ENCODE measurements at places on chromosomes 2 and 18.
A peak's percentile ranks its signal among the peaks of the same experiment; 100 is the strongest.

GRCh38 chr18:21714474-21714873, 9.9 kb upstream of the ABHD3 start:
- no peak for DNase-seq

GRCh38 chr2:118047380-118047826, 33.5 kb upstream of the CCDC93 start:
- DNase-seq: no peak

DNA sequence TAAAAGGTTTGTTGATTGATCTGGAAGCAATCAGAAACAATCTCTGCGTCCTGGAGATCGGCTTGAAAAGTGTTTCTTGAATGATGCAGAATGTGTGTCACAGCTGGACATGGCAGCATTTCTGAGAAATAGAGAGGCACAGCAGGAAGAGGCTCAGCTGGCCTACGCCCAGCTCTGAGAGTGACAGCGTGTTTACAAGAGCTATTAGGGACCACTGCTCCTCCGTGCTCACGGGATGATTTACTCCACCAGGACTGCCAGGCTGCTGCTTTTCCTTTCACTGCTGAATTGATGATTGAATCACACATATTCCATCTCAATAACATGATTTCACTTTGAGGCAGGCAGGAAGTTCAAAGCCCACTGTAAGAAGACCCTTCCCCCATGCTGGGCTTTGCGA, 62.8 kb downstream of the GALNT14 start:
- DNase-seq: peak; percentile 9

- DNase-seq: no peak
Measured at GRCh38 chr2:38268691-38269327, 108.3 kb downstream of the ATL2 start.

DNA sequence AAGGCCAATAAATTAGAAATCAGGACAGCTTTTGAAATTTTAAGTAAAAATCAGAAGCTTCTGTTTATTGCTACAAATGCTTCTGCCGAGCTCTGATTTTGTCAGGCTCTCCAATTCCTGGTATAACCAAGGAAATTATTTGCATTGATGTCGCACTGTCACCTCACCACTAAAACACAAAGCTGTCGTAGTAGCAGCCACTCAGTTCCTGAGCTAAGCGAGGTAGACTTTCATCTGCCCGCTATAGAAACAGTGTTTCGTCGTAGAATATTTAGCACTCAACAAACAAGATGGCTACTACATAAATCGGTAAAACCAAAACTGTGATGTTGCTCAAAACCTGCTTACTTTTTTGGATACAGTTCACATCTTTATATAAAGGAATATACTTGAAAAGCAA, 141.3 kb upstream of the FOSL2 start:
- no peak for DNase-seq

DNA sequence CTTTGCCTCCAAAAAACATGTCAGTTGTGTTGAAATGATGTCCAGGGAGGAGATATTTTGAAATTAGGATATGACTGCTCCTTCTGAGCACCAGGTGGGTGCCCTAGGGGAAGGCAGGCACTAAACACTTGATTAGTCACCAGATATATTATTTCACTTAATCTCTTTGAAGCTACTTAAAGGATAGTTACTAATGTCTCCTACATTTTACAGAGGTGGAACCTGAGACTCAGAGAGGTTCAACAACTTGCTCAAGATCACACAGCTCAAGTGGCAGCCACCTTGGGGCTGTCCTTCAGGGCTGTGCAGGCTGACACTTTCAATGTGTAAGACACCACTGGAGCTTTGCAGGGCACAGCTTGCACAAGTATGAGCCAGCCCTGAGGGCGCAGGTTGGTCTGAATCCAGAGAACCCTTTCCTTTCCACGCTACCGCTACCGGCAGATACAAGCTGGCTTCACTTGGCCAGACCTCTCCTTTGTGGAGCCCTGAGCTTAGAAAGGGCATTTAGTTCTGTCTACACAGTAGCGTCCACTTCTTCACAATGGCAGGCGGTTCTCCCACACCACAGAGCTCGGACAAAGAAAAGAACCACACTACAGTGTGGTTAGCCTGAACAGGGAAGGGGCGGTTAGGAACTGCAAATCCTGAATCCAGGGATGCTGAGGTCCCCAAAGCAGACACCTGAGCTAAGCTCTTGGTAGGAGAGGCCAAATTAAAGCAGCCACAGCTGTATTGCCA, 16.4 kb downstream of the ALPK2 start:
- DNase-seq: no peak

- no peak for DNase-seq
Measured at GRCh38 chr2:174781996-174782395, 17.7 kb upstream of the CHRNA1 start.

GRCh38 chr2:234483568-234484251, 13.2 kb downstream of the ARL4C start:
- no peak for DNase-seq

GRCh38 chr2:239957681-239958472, 67.3 kb downstream of the NDUFA10 start:
- no peak for DNase-seq

DNA sequence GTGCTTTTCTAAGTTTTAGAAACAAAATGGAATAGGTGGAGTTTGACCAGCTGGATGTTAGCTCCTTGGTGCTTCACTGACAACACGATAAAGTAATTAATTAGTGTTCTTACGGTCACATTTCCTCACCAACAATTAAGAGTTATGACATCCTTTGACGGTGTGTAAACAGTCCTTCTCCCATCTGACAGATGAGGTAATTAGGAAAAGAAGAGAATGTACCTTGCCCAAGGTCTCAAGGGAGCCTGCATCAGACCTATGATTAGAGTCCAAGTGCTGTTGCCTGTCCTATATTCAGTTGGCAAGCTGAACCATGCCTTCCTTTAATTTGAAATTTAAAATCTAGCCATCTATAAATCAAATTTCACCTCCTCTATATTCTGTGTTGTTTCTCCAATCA, 48.3 kb upstream of the STK17B start:
- no peak for DNase-seq

DNA sequence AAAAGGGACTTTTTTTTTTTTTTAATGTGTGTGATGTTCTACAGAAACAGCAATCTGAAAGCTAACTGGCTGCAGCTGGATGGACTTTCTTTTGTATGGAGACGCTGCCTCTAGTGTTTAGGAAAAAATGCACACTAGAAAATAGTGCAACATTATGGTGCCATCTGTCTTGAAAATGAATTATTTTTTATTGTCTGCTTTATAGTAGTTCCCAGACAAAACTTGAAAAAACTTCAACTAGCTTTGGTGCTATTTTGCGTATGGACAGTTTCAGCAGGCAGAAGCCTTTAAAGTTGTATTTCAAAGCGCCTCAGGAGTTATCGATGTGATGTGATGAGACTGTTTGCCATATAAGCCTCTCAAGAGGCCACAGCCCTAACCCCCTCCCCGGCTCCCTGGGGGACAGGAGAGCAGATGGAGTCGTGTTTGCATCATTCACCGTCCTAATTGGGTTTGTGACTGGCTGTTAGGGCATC, 86.9 kb downstream of the LTBP1 start:
- DNase-seq: no peak

DNA sequence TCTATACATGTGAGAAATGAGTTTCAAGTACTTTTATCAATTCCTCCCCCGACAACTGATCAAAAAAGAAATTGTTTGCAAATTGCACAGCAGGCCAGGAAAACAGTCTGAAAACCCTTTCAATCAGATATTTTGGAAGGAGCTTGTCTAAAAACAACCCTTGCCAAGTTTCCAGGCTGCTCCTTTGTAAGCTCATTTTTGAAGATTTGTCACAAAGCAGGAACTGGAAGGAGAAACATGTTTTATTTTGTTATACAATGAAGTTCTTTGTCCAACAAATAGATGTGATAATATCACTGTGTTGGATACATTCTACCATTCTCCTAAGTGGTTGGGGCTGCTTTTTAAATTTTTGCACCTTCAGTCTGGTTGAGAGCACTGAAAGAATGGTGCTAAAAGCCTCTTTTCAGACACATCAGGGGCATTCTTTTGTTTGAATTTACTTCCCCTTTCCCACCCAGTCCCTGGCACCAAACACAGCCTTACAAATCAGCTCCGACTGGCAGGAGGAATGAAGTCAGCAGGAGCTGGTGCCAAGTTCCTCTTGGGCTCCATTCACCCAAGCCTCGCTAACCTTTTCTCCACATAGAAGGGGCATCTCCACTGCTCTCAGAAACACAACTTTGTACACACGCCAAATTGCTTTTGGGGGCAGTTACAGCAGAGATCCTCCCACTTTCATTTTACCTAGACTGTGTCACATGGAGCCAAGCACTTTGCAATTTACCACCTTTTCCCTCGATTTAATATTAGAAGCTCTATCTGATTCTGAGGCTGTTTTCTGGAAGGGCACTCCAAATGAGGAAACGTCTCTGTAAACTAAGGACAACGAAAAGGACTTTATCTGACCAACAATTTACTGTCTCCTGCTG, 88.0 kb downstream of the C1D start:
- peak; percentile 33 for DNase-seq

DNA sequence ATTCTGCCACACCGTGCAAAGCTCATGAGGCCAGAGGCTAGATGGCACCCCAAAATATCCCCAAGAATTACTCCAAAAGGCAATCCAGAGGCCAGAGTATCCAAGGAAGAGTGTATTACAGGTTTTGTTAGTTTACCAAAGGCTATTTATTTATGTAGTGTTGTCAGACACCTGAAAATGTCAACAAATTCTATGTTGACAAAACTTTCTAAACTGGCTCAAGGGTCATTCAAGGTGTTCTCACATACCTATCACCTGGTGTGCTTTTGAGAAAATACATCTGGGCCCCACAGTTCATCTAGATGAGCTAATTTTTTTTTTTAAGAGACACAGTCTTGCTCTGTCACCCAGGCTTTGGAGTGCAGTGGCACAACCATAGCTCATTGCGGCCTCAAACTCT, 12.4 kb upstream of the DTNB start:
- no peak for DNase-seq

DNA sequence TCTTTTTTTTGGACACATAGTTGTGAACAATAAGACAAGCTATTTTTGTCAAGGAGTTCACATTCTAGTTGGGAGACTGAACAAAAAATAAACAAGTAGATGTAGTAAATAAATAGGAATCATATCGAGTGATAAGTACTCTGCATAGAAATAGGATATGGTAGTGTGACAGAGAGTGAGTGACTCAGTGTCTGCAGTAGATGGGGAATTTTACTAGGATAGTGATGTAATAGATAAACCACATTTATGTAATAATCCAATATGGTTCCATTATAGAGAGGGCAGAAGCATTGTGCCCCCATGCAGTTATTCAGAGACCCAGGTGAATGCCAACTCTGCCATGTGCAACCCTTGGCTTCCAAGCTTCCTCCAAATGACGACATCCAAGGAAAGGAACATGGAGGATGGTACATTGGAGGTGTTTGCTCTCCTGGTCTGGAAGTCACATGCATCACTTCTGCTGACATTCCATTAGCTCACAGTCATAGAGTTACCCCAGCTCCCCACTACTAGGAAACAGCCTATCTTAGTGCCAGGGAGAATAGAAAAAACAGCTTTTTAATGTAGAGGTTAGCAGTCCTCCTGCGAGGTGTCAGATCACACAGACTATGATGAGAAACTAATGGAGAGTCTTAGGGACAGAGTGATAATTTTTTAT, 595.4 kb downstream of the NYAP2 start:
- no peak for DNase-seq
